Pancreas (tissue), 10 donors: ENCODE measurements at places on chromosomes 4 and X. TPM values are rescaled to one million over a fixed set of nuclear protein-coding genes. Genes with fewer than 3 reads are reported as not detected.
A peak's percentile ranks its signal among the peaks of the same experiment; 100 is the strongest.

DNA sequence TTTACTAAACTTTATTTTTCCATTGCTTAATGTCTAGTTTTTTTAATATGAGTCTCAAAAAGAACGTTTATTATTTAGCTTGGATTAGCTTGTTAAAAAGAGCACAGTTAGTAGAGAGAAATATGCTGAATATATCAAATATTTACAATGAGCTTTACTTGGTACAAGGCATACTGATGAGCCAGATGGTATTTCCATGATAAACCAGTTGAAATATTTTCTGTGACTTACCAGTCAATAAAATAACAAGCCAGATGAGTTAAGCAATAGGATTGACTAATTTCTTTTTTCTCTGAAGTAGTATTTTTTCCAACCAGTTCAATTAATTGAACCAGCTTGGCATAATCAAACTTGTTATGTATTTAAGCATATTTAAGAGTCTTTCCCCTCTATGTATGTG, 134.1 kb downstream of the KLHL34 start:
- no peaks in the 10 kb centered on the region for H3K27me3 ChIP-seq
- no peak overlapping the region for H3K27ac ChIP-seq
- no peaks in the 10 kb centered on the region for H3K36me3 ChIP-seq
- H3K4me1 ChIP-seq, result no peaks in the 10 kb centered on the region

The FRMD7 gene
- polyA plus RNA-seq, result 0.02 TPM

DNA sequence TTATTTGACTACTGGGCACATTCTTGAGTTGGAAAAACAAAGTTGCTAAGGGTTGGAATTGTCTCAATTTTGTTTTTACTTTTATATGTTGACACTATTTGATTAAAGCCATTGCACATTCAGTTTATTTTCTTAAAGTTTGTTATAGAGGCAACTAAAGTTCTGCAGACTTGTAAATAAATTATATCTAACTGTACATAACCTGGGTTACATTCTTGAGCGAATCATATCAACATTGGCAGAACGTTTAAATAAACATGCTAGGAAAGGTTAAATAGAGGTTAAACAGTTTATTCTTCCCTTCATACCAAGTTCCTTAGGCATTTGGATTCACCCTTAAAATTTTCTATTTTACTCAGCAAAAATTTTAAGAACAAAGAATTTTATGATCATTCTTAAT, 74.5 kb downstream of the UCHL1 start:
- no peak overlapping the region for H3K27ac ChIP-seq
- H3K36me3 ChIP-seq, result no peaks in the 10 kb centered on the region
- no peak overlapping the region for H3K4me3 ChIP-seq
- no peaks in the 10 kb centered on the region for H3K27me3 ChIP-seq

The PLAC8 gene
- polyA plus RNA-seq, result 10.0 TPM

DNA sequence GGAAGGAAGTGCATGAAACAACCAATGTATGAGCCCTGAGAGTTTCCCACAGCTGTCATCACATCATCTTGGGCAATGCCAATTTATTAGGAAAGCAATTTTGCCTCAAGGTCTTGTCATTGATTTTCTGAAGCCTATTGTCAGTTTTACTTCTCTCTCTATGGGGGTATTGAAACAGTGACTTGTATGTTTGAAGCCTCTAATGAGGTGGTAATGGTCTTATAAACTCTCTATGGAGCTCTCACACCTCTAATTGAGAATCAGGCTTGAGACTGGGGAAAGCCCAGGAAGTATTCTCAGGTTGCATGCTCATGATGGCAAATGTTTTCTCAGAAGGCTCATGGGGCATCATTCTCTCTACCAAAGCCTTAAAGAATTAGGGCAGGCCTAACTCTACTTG, 308.2 kb upstream of the EMCN start:
- H3K27me3 ChIP-seq, result no peaks in the 10 kb centered on the region
- H3K4me1 ChIP-seq, result no peaks in the 10 kb centered on the region
- H3K27ac ChIP-seq, result no peak overlapping the region
- no peak for DNase-seq
- H3K4me3 ChIP-seq, result no peak overlapping the region

The SSX2 gene
- polyA plus RNA-seq, result not detected

DNA sequence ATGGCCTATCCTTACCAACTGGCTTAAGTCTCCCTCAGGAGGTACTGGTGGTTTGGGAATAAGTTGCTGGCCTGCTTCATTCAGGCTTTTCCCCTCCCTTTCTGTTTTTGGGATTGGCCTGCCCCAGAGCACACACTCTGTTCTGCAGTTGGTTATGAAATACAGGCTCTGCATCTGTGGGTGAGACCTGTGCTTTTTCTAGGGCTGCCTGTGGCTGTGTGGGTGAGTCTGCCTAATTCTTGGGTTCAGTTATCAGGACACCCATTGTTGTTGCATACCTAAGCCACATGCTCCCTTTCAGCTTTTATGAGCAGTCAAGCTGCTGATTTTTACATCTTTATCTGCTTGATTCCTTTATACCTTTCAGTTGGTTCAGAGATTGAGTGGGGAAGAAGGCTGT, 19.0 kb upstream of the CWH43 start:
- H3K4me3 ChIP-seq, result no peak overlapping the region
- H3K27me3 ChIP-seq, result no peaks in the 10 kb centered on the region
- no peak for DNase-seq
- no peaks in the 10 kb centered on the region for H3K36me3 ChIP-seq
- H3K4me1 ChIP-seq, result no peaks in the 10 kb centered on the region

The MAP7D3 gene
- polyA plus RNA-seq, result 1.9 TPM

GRCh38 chr4:107255596-107255995, 219.5 kb upstream of the DKK2 start:
- no peaks in the 10 kb centered on the region for H3K36me3 ChIP-seq
- no peak overlapping the region for H3K27ac ChIP-seq
- no peaks in the 10 kb centered on the region for H3K27me3 ChIP-seq
- no peaks in the 10 kb centered on the region for H3K4me1 ChIP-seq

The TLR3 gene
- 0.99 TPM for polyA plus RNA-seq

GRCh38 chr4:16461362-16461761, 235.1 kb upstream of the TAPT1 start:
- H3K27me3 ChIP-seq, result no peaks in the 10 kb centered on the region
- no peak for DNase-seq
- H3K4me1 ChIP-seq, result no peaks in the 10 kb centered on the region

The HERC5 gene
- polyA plus RNA-seq, result 4.9 TPM

- H3K27me3 ChIP-seq, result no peaks in the 10 kb centered on the region
- no peak overlapping the region for H3K27ac ChIP-seq
- no peaks in the 10 kb centered on the region for H3K36me3 ChIP-seq
- no peaks in the 10 kb centered on the region for H3K4me1 ChIP-seq
- DNase-seq, result no peak
These were observed 2.1 kb downstream of the LOC101059915 start for GRCh38 chrX:71669492-71669891.

DNA sequence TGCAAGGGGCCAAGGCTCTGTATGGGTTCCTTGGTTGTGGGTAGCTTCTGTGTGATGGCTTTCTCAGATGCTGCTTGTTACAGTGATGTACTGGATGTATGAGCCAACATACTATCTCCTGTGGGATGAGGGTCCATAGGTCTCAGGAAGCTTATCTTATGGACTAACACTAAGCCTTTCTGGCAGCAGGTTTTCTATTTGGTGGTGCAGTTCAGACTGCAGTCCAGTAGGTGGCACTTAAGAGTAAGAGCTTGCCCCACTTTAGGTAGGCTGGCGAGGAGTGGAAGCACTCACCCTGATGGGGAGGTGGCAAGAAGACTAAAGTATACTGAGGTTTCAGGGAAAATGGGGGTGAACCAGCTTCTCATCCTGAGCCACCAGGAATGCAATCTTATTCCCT, 306.7 kb upstream of the MAOA start:
- H3K27me3 ChIP-seq, result peaks cover 9% of the 10 kb centered on the region
- no peak overlapping the region for H3K27ac ChIP-seq
- no peak overlapping the region for H3K4me3 ChIP-seq
- H3K36me3 ChIP-seq, result no peaks in the 10 kb centered on the region

GRCh38 chr4:88516746-88517145, 6.8 kb downstream of the PYURF start:
- no peaks in the 10 kb centered on the region for H3K36me3 ChIP-seq
- no peak overlapping the region for H3K27ac ChIP-seq
- no peak overlapping the region for H3K4me3 ChIP-seq
- no peaks in the 10 kb centered on the region for H3K27me3 ChIP-seq

- H3K4me3 ChIP-seq, result no peak overlapping the region
- H3K27ac ChIP-seq, result no peak overlapping the region
- no peaks in the 10 kb centered on the region for H3K27me3 ChIP-seq
- H3K4me1 ChIP-seq, result no peaks in the 10 kb centered on the region
These were observed 18.2 kb downstream of the ELF4 start for GRCh38 chrX:130091980-130092522.

The SMIM10 gene
- 4.4 TPM for polyA plus RNA-seq

GRCh38 chr4:6991249-6991648, 51.9 kb upstream of the TADA2B start:
- H3K36me3 ChIP-seq, result no peaks in the 10 kb centered on the region
- no peak for DNase-seq
- H3K4me3 ChIP-seq, result no peak overlapping the region
- no peaks in the 10 kb centered on the region for H3K27me3 ChIP-seq

DNA sequence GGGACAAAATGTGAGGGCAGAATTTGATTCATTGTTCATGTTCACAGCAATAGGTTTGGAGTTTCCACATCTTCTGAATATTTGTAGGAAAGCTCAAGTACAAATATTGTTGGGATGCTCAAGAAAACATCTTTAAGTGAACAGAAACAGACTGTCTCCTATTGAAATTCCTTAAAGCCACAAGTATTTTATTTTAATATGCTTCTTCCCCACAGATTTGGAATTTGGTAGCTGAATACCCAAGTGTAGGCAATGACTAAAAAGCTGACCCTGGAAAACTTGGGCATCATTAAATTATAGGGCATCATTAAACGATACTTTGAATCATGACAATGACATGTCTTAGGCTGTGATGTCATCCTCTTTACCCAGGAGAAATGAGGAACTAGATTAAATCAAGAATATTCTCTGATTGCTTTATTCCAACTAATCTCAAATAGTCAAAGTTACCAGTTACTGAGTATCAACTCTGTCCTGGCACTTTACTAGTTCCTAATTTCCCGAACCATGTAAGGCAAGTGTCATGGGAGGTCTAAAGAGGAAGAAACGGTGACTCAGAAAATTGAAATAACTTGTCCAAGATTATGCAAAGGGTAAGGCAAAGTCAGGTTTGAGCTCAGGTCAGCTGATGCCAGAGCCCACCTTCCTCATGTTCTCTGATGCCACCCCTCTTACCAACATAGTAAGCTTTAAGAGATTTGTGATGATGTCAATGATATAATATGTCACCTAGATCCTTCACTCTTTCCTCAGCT, 223.1 kb upstream of the LEF1 start:
- no peaks in the 10 kb centered on the region for H3K4me1 ChIP-seq
- DNase-seq, result no peak
- H3K4me3 ChIP-seq, result no peak overlapping the region
- H3K36me3 ChIP-seq, result no peaks in the 10 kb centered on the region
- no peaks in the 10 kb centered on the region for H3K27me3 ChIP-seq

The HCCS gene
- 3.2 TPM for polyA plus RNA-seq

DNA sequence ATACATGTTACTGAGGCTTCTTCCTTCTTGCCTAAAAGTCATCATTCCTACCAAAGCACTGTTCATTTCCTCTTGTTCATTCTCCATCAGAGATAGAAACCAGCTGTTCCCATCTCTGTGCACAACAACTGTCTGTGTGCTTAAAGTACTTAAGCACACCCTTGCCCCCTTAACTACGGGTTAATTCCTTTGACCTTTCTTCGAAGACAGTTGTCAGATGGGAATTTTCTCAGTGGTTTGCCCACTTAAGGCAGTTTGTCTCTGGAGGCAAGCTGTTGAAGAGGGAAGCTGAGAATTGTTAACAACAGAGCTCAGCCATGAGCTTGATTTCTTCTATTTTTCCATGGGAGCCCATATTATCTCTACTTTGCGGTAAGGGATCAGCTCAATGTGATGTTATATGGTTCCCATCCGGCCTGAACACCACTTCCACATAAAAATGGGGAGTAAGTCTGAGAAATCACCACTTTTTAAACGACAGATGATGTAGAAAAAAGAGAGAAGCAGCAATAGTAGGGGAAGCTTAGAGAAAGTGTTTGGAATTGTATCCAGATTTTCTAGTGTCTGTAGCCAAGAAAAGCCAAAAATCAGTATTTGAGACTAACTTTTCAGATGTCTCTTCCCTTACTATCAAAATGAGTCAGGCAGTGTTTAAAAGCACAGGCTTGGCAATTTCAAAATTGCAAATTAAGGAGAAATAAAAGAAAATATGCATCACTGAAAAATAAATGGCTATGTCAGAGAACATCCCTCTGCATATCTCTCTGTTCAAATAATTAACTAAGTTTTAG, 194.4 kb downstream of the SLIT2 start:
- H3K27ac ChIP-seq, result no peak overlapping the region
- DNase-seq, result no peak
- H3K4me3 ChIP-seq, result no peak overlapping the region

The MAP7D2 gene
- 3.6 TPM for polyA plus RNA-seq

The SULT1E1 gene
- not detected for polyA plus RNA-seq

DNA sequence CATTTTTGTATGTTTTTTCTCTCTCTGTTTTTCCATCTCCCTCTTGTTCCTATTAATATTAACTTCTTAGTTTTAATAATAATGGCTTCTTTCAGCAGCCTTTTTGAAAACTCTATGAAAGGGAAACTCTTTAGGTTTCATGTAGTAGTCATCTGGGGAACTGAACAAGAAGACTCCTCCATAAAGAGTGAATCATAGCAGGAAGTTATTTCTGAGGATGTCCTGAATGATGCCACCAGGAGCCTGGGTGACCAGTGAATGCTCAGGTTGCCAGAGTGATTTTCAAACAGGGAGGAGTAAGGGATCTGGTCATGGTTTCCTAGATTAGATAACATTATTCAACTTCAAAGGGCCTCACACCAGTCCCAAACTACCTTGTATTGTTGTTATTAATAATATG, 212.8 kb upstream of the PDE5A start:
- no peak for DNase-seq
- no peaks in the 10 kb centered on the region for H3K36me3 ChIP-seq
- H3K27ac ChIP-seq, result no peak overlapping the region
- H3K27me3 ChIP-seq, result no peaks in the 10 kb centered on the region
- H3K4me1 ChIP-seq, result no peaks in the 10 kb centered on the region

DNA sequence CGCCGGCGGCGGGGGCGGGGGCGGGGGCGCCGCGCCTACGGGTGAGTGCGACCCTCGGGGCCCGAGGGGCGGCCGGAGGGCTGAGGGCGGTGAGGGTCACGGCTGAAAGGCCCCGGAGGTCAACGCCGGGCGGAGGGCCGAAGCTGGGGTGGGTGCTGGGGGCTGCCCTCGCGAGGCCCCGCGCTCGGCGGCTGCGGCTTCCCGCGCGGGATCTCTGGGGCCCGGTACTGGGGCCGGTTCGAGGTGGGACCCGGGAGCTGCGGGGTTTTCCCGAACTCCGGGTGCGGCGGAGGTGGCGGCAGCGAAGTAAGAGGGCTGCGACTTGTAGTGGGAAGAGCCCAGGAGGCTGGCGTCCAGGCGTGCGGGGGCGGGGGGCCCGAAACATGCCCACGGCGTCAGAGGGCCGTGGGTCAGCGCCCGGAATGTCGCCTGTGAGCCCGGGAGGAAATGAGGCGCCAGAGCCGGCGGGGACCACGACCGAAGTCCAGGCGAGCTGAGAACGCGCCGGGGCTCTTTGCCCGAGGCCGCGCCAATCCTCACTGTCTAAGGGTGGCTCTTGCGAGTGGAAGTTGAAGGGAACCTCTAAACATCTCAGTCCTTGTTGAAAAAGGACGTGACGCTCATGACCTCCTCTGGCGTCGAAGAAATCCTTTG, 407 bp downstream of the IL13RA1 start:
- H3K4me3 ChIP-seq, result peak overlapping the region; percentile 69
- H3K27ac ChIP-seq, result peak overlapping the region; percentile 91
- no peaks in the 10 kb centered on the region for H3K36me3 ChIP-seq
- DNase-seq, result peak; percentile 29

The RASGEF1B gene
- 2.9 TPM for polyA plus RNA-seq
